ENCODE measurements at places on chromosomes 7 and 10.

DNA sequence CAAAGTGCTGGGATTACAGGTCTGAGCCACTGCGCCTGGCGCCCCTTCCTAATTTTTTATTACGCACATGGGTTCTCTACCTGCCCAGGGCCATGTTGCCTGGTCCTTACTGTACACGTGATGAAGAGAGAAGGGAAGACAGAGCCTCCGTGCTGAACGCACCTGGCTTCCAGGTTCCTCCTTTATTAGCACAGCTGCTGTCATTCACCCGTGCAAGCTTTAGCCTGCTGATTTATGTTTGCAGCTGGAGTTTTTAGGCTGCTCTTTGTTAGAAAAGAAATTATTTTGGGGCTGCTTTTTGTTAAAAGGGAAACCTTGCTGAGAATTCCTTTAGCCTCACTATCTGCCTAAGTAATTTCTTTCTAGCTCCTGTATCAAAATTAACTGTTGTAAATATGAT is 417.0 kb downstream of the CALN1 start:
- no peak for DNase-seq

- peak; percentile 9 for DNase-seq
Observed at GRCh38 chr7:84412161-84412969, 217.8 kb upstream of the SEMA3A start.

DNA sequence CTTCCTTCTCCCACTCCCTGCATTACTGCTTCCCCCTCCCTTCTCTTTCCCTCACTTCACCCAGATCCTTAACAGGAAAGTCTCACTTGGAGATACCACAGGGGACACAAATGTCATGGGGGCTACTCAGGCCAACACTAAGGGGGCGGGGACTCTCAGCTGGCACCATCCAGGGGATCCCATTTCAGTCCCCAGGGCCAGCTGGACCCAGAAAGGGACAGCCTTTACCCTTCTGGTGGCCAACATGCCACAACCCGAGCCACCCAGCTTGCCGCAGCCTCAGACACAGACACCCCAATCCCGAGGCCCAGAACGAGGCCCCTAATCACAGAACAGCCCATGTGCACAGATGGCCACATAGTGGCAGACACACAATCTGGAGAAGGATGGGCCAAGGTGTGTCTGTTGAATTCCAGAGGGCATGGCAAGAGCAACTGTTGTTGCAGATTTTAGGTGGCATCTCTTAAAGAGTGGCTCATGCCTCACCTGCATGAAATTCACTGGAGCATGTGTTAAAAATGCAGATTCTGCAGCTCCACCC is 5.6 kb downstream of the CAMK2G start:
- DNase-seq, result no peak

- DNase-seq, result no peak
Observed at GRCh38 chr10:79176052-79176501, 107.3 kb downstream of the ZMIZ1 start.

GRCh38 chr10:98790817-98791216 is 344.1 kb upstream of the HPS1 start:
- DNase-seq, result no peak

DNA sequence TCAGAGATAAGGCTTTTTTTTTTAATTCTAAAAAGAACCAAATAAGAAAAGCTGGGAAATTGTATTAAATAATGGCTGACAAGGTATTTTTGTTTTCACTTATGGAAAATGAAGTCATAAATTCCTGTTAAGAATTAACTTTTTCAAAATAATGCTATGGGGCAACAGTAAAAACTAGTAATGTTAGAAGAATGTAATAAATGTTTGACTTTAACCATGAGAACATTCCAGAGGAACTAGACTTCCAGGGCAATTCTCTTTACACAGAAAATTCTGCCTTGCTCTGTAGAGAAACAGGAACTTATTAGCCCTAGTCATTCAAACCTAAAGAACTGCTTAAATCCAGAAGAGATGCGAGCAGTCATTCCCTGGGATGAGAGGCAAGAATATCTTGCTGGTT is 571.1 kb downstream of the IPMK start:
- peak; percentile 13 for DNase-seq

DNA sequence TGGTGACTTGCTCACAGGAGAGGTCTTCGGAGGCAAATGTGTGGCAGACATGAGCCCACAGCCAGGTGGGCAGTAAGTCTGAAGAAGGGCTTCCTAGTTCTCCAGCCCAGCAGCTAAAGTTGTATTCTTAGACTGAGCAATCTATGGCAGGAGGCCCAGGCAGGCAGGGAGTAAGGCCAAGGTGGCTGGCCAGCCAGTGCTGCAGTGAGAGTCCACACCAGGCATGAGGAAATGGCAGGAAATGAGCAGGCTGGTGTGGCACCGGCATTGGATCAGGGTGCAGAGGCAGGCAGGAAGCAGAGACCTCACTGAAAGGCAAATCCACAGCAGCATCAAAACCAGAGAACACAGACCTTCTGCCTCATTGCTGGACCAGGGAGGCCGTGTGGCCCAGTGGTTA is 84.6 kb upstream of the PDE1C start:
- DNase-seq, result peak; percentile 13

- DNase-seq, result no peak
Observed at GRCh38 chr7:24924375-24924774, 55.6 kb downstream of the OSBPL3 start.

DNA sequence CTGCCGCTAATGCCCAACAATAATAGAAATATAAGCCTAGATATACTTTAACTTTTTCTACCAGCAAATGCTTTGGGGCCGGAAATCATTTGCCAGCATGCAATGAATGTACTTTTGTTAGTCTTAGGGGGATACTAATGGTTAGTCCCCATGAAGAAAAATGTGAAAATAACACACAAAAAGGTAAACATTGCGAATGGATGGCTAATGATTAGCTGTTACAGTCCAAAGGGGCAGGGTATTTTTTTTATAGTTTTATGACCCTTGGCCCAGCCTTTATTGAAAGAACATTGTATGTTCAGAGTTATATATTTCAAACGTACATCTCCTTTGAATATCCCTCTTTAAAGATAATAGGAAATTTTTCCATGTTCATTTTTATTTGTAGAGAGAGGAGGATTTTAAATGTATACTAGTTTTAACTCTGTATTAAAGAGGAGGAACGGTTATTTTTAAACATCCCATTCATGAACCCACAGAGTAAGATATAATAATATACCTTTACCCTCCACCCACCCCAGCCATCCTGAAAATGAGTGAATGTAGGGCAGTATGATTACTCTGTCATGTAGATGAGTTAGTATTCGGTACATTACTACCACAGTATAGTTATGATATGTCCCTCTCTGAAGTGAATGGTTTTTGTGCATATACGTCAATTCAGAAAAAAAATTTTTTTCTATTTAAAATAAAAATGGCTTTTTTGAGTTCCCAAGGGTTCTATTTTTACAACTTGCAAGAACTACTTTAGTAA is 63.6 kb downstream of the ARID5B start:
- no peak for DNase-seq

- DNase-seq, result no peak
Observed at GRCh38 chr7:121810831-121811672, 61.9 kb upstream of the PTPRZ1 start.

GRCh38 chr10:61164458-61165160 is 220.6 kb upstream of the RHOBTB1 start:
- DNase-seq, result no peak

DNA sequence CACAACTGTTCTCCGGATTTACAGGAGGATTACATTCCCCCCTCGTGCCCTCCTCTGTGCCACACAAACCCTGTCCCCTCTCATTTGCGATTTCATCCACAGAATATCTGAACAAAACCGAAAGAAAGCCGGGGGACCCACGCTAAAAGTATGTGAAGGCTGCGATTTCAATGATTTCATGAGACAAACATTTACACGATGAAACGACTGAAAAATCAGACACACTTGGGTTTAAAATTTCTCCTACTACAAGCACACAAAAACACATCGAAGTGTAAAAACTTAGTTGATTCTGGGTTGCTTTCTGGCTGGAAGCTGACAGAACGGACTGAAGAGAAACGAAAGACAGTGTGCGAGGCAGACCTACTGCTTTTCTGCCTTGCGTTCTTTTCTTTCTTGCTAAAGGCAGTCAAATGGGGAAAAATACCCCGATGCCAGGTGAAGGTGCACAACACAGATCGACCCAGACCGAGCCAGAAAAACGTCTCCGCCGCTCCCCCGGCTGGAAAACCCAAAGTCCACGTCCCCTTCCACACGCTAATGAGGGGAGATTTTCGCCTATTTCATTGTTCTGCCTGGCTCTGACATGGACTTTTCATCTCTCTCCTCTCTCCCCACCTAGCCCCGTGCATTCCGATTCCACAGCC is 1.2 kb downstream of the HIPK2 start:
- DNase-seq, result peak; percentile 18

- no peak for DNase-seq
Observed at GRCh38 chr7:131533151-131533559, 23.3 kb downstream of the PODXL start.

DNA sequence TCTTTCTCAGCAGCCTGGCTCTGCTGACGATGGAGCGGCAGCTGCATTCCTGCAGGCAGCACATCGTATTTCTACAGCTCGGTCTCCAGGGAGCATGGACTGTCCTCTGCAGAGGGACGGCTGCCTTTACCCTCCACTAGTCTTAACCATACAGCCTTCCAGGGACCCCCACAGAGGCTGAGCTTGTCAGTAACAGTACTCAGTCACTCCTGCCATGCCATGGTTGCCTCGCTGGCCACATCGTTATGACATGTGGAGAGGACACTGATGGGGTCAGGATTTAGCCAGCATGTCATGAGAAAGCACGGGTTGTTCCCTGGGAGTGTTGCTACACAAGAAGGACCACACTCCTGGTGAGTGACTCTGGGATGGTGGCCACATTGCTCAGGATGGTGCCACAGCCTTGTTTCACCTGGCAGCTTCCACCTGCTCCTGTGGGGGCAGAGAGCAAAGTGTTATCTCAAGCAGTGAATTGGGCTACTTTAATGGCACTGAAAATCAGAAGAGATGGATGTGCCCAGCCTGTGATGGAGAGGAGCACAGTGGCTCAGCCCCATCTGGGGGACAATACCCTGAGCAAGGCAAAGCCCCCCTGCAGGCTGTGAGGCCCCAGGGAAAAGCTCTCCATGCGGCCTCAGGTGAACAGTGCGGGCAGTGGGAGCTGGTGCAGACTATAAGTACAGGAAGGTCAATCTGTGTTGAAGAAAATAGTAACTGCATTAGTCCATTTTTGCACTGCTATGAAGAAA is 443.9 kb downstream of the TCERG1L start:
- no peak for DNase-seq

DNA sequence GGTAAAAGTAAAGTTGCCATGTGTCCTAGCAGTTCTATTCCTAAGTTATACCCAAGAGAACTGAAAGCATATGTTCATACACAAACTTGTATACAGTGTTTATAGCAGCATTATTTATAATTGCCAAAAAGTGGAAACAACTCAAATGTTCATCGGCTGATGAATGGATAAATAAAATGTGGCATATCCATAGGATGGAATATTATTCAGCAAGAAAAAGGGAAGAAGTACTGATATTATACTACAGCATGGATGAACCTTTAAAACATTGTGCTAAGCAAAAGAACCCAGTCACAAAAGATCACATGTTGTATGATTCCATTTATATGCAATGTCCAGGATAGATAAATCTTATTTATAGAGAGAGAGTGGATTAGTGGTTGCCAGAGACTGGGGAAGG is 68.9 kb downstream of the NRF1 start:
- no peak for DNase-seq

- DNase-seq, result no peak
Observed at GRCh38 chr7:143477501-143478150, at the start of gene TAS2R41. TSS of gene TAS2R41 (plus strand) at chr7:143477873. CDS start at chr7:143477873, 0 bp downstream.

GRCh38 chr7:128271942-128272481 is 30.9 kb downstream of the LEP start:
- DNase-seq, result no peak

- no peak for DNase-seq
Observed at GRCh38 chr7:22663357-22663718, 63.7 kb upstream of the IL6 start.

GRCh38 chr7:50505553-50506210 is 55.5 kb upstream of the FIGNL1 start:
- DNase-seq, result no peak

- no peak for DNase-seq
Observed at GRCh38 chr7:88647825-88648224, 111.7 kb upstream of the ZNF804B start.

GRCh38 chr10:72260976-72261783 is 12.5 kb upstream of the DDIT4 start:
- DNase-seq, result peak; percentile 42

GRCh38 chr7:117017702-117018266 is 64.5 kb downstream of the ST7 start:
- no peak for DNase-seq

DNA sequence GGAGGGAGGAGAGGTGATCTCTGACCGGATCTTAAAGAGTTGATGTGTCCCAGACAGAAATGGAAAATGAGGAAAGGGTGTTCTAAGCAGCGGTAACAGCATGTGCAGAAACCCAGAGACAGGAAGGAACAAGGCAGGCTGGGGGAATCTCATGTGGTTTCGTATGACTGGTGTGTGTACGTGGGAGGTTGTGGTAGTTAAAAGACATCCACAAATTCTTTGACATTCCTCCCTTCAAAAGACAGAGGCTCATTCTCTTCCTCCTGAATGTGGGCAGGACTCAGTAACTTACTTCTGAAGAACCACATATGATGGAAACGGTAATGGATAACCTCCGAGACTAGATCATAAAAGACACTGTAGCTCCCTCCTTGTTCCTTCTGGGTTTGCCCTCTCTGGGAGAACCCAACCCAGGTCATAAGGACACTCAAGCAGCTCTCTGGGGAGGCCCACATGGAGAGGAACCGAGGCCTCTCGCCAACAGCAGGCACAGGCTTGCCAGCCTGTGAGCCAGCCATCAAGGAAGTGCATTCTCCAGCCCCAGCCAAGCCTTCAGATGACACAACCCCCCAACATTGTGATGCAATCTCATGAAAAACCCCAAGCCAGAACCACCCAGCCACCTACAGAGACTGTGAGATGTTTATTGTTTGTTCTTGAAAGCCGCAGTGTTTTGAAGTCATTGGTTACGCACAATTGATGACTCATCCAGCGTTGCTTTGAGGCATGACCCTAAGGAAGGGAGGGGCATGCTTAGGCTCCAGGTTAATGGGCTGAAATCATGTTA is 116.0 kb downstream of the SLIT1 start:
- DNase-seq, result peak; percentile 14

DNA sequence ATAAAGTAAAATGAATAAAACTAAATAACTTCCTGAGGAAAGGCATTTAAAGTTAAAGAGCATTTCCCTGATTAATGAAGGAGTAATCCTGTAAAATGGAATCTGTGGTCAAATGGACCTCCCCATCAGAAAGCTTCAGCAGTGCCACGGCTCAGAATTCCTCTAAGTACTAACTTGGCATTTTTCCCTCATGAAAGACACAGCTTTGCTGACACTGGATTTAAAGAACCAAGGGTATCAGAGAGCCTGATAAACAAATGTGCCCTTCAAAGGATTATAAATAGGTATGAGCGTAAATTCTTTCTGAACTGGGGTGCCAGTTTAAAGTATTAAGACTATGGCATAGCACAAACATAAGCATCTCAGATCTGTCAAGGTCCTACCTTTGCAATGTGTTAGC is 24.2 kb upstream of the RNF148 start:
- no peak for DNase-seq

GRCh38 chr10:85920311-85920710 is 446.3 kb downstream of the GRID1 start:
- no peak for DNase-seq

- DNase-seq, result no peak
Observed at GRCh38 chr10:5895365-5895764, 5.3 kb downstream of the FBH1 start.

GRCh38 chr7:68776326-68776725 is 821.9 kb upstream of the AUTS2 start:
- DNase-seq, result no peak

GRCh38 chr10:75033399-75034130 is 77.9 kb upstream of the SAMD8 start:
- DNase-seq, result no peak

All from Calu3 (cell line).